Activated CD4-positive, alpha-beta T cell treated with anti-CD3 and anti-CD28 coated beads, Interleukin-2, amount 10 ng/mL, durations not matched to agents 7 days and 5 days (primary cell): ENCODE measurements at places on chromosomes 5 and 9.
A peak's percentile ranks its signal among the peaks of the same experiment; 100 is the strongest.

- no peak for DNase-seq
These were observed 28.6 kb upstream of the CTNNA1 start for GRCh38 chr5:138724470-138725146.

GRCh38 chr5:29568028-29568427, 1625.5 kb upstream of the CDH6 start:
- DNase-seq = no peak

DNA sequence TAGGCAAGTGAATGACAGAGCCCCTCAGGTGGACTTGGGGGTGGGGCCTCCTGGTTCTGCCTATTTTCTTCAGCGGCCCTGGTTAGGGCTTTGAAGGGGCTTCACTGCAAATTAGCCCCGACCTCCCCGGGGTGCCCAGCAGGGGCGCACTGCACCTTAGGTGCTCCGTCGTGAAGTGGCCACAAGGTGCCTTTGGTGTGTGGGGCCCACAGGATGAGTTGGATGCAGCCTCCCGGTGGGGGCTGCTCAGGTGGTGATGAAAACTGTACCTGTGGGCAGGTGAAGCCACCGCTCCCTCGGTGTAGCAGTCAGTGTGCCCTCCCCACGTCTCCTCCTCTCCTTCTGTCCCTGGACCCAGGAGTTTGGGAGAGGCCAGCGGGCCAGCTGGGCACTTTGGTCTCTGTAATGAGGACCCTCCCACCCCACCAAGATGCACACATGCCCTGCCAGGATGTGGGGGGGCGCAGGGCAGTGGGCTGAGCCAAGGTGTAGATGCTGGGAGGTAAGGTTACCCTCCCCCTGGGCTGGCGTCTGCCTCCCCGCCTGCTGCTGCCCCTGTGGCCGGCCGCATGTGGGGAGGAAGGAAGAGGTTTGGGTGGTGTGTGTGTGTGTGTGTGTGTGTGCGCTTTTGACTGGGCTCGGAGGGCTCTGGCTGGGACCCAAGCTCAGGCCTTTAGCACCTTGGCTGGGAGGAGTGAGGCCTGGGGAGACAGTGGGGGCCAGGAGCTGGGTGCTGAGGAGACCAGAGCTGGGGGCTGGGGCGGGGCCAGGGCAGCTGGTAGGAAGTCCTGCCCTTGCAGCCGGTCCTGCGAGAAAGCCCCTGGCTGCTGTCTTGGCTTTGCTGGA, 55.6 kb downstream of the RXRA start:
- DNase-seq = peak; percentile 55

DNA sequence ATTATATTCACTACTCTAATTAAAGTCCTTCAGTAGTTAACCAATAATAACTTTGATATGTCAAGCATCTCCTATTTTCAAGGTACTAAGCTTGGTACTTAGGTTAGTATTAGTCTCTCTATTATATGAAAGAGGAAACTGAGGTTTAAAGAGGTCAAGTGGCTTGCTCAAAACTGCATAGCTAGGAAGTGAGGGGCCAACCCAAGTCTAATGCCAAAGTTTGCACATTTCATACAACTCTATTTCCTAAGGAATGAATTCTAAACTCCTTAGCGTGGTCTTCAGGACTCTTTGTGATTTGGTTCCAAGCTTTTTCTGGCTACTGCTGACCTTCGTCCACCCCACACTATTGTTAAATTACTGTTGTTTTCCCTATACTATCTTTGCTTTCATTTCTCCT, 9.9 kb upstream of the SHOC1 start:
- no peak for DNase-seq

GRCh38 chr9:101530076-101530711, 3.5 kb upstream of the RNF20 start:
- DNase-seq = peak; percentile 72

GRCh38 chr9:121700165-121700831, 48.9 kb downstream of the DAB2IP start:
- peak; percentile 10 for DNase-seq

- no peak for DNase-seq
These were observed 304.5 kb downstream of the CWC27 start for GRCh38 chr5:65073250-65073661.

GRCh38 chr5:35218981-35219380, 11.3 kb downstream of the PRLR start:
- DNase-seq = no peak

DNA sequence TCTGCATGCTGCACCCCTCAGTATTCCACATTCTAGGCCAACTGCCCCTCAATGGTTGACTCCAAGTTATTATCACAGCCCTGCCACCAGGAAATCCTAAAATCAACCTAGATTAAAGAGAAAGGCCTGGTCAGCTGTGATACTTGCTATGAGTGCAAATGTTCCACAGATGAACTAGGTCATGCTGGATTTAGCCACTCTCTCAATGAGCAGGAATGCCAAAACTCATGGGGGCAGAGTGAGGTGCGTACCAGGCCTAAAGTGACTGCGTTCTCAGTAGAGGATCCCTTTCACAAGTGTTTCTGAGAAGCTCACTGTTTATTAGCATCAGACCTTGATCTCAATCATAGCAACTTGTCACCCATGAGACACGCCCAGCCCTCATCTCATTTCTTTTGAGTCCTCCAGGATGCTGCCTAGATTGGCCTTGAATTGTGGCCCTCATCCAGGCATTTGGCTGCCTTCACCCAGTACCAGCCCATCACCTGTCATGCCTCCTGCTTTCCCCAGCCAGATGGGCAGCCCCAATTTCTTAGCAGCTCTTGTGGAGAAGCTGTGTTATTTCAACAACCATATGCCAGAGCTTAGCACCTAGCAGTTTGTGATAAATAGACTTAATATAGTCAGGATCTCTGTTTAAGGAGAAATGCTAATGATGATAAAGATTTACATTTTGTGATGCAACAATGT, 383.9 kb downstream of the CTNND2 start:
- DNase-seq = no peak

DNA sequence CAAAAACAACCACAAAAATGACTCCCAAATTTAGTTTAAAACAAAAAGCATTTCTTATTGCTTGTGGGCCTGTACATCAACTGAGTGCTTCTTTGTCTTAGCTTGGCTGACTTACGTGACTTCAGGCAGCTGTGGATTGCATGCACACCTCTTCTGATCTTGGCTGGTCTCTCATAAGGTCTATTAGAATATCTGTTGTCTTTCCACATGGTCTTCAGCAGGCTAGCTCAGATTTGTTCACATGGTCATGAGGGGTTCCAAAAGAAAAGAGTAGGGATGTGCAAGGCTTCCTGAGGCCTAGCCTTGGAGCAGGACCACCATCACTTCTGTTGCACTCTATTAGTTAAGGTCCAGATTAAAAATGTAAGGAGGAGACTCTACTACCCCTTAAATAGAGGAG, 120.1 kb downstream of the LRRC70 start:
- no peak for DNase-seq

- DNase-seq = no peak
These were observed 4.5 kb downstream of the AK6 start for GRCh38 chr5:69364850-69365249.

DNA sequence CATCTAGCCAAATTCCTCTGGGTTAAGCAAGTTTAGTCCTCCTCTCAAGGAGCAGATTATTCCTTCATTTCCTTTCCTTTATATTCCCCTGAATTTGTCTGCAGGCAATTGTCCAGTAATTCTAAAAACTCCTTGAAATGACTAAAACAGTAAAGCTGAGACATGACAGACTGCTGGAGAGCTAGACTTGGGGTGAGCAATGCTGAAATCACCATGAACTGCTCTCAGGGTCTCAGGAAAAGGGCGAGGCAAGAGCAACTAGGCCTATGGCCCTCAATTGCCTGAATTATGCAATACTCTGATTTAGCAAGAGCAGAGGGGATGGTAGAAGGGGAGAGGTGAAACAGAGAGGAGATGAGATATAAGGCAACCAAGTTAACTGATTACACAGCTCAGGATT, 172.9 kb upstream of the NREP start:
- no peak for DNase-seq

DNA sequence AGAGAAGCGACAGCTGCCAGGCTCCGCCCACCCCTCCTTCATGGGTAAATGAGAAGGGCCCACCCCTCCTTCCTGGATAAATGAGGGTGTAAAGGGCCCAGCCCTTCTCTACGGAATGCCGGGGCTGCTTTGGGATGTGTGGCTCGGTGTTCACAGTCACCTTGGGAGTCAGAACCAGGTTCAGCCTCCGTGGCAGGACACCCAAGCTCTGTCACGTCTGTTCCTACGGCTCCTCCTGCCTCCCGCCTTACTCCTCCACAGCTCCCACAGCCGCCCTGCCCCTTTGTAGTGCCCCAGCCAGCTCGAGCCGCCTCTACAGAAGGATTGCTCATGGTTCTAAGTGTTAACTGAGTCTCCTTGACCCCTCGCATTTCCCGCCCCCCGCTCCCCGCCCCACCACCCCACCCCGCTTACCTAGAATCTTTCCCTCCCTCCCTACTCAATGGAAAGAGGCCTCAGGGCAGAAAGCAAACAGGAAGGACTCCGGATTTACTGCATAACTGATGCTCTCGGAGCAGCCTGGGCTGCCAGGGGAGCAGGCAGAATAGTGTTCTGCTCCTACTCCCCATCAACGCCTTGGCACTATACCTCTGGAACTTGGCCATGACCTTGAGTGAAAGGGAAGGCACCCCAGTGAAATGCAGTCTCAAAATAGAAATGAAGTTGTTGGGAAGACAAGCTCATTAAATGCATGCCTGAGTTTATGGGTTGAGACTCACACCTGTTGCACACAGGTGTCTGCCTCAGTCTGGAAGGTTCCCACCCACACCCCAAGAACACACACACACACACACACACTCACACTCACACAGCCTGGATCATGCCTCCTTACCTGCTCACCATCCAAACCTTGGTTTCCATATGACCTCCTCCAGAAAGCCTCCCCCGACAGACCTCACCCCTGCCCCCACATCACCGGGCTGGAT, 59.6 kb downstream of the NEURL1B start:
- no peak for DNase-seq

- DNase-seq = peak; percentile 82
These were observed 542 bp upstream of the TRIM52 start for GRCh38 chr5:181261320-181262049.

GRCh38 chr9:19699756-19700155, 89.1 kb downstream of the SLC24A2 start:
- DNase-seq = no peak

GRCh38 chr9:114621975-114622609, 11.0 kb downstream of the TMEM268 start:
- no peak for DNase-seq

GRCh38 chr5:180212363-180213255, 3.6 kb upstream of the RASGEF1C start:
- DNase-seq = no peak

DNA sequence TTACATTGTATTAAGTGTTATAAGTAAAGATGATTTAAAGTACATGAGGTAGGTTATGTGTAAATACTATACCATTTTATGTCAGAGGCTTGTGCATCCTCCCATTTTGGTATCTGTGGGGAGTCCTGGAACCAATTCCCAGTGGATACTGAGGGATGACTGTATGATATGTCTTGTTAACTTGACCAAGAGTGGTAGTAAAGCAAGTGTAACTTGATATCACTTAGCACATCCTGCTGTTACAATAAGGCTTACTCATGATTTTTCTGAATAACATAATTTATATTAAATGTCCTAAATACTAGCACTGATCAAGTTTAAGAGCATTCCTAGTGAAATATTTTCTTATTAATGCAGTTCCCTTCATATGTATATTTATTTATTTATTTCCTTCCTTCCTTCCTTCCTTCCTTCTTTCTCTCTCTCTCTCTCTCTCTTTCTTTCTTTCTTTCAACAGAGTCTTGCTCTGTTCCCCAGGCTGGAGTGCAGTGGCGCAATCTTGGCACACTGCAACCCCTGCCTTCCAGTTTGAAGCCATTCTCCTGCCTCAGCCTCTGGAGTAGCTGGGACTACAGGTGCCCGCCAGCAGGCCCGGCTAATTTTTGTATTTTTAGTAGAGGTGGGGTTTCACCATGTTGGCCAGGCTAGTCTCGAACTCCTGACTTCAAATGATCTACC, 7.5 kb downstream of the NDFIP1 start:
- DNase-seq = no peak

- DNase-seq = no peak
These were observed 154.4 kb upstream of the GRAMD2B start for GRCh38 chr5:126268697-126269315.

DNA sequence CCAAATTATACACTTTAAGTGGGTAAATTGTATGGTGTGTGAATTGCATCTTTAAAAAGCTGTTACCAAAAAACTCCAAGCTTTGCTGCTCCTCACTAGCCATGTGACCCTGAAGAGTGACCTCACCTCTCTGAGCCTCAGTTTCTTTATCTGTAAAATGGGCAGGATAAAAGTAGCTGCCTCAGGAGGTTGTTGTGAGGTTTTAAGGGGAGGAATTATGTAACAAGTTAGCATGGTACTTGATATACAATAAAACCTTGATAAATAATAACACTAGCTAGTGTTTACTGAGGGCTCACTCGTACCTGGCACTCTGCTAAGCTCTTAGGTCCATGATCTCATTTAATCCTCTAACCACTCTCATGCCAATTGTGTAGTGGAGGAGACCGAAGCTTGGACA, 19.0 kb upstream of the PHF19 start:
- DNase-seq = no peak

GRCh38 chr5:57302643-57303042, 128.8 kb downstream of the GPBP1 start:
- no peak for DNase-seq

GRCh38 chr5:132665574-132666080, 7.7 kb downstream of the IL13 start:
- no peak for DNase-seq

GRCh38 chr5:82255844-82256243, 22.3 kb downstream of the RPS23 start:
- DNase-seq = no peak

- no peak for DNase-seq
These were observed 126.8 kb downstream of the TRPM3 start for GRCh38 chr9:70994582-70994981.

DNA sequence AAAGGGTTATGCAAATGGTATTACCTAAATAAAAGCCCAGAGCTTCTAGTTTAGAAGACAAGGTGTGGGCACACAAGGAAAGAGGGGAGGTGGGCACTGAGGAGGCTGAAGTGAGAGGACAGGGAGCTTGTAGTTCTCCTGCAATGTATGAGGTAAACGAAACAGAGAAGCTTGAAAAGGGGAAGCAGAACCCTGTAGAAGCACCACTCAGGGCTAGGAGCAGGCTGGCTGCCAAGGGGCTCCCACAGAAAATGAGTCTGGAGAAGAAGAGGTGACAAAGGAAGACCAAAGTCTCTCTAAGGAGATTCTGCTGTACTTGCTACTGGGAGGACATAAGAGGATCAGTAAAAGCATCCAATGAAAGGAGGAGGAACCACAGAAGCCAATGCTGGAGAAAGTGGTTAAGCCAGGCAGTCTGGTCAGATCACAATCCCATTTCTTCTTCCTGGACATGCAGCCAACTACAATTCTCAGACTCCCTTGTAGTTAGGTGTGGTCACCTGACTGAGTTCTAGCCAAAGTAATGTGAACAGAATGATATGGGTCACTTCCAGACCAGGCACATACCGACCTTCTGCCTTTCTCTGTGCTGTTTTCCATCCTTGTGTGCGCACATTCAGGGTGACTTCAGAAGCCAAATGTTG, 174.5 kb upstream of the MAP3K1 start:
- DNase-seq = no peak

GRCh38 chr9:134809292-134809691, 71.3 kb upstream of the FCN2 start:
- no peak for DNase-seq

GRCh38 chr9:122179690-122180074, 20.0 kb downstream of the MORN5 start:
- DNase-seq = no peak
